Lower lobe of right lung (tissue), 2 donors: ENCODE measurements at places on chromosomes 13 and 19.

GRCh38 chr13:113151745-113152690 is 6.4 kb upstream of the PROZ start:
- no peak for DNase-seq

GRCh38 chr13:114330086-114330485 is 15.8 kb downstream of the CHAMP1 start:
- no peak for DNase-seq

GRCh38 chr19:17946965-17947784 is 14.4 kb downstream of the CCDC124 start:
- no peak for DNase-seq

DNA sequence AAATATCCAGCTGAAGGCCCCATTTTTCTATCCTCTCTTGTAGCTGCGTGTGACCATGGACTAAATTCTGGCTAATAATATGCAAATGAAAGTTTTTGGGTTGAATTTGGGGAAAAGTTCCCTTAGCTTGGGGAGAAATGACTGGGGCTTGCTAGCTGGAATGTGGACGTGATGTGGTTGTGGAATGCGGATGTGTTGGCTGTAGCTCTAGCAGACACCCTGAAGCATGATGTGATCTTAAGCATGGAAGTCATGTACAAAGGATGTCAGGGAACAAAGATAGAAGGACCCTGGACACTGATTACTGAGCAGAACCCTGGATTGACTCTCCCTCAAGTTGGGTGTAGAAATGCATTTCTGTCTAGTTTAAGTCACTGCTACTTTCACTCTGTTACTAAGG is 25.4 kb upstream of the SCEL start:
- no peak for DNase-seq

- no peak for DNase-seq
Observed at GRCh38 chr19:8323781-8324185, 2.5 kb downstream of the RPS28 start.
